OCI-LY7 (cell line): ENCODE measurements at places on chromosomes 16 and 17.

GRCh38 chr17:78946631-78947030 is 21.4 kb upstream of the TIMP2 start:
- no peak for DNase-seq

GRCh38 chr17:55624772-55625433 is 97.8 kb downstream of the TMEM100 start:
- DNase-seq: no peak

- no peak for DNase-seq
These were observed 9.1 kb downstream of the CHST6 start for GRCh38 chr16:75486014-75486675.

GRCh38 chr16:1096169-1097082 is at the start of gene C1QTNF8:
TSS of gene C1QTNF8 (minus strand) at chr16:1096244. CDS start at chr16:1094922, 1,322 bp downstream.
- DNase-seq: no peak

DNA sequence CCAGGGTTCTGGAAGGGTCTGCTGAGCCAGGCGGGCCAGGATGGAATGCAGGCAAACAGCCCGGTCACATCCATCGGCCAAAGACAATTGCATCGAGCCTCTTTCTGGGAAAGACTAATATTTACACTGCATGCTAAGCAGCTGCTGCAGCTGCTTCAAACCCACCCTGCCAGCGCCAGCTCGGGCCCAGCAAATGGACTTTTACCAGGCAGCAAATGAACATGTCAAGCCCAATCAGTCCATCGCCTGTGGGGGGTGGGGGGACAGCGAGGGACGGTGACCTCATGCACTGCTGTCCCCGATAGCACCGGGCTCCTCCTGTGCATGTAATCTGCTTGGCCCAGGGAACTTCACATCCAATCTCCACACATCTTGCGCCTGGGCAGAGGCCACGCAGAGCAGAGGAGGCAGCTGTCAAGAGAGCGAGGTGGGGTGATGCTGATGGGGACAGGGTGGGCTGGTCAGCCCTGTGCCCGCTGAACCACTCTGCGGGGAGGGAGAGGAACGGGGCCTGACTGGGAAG is 39.4 kb upstream of the CDH5 start:
- DNase-seq: no peak

DNA sequence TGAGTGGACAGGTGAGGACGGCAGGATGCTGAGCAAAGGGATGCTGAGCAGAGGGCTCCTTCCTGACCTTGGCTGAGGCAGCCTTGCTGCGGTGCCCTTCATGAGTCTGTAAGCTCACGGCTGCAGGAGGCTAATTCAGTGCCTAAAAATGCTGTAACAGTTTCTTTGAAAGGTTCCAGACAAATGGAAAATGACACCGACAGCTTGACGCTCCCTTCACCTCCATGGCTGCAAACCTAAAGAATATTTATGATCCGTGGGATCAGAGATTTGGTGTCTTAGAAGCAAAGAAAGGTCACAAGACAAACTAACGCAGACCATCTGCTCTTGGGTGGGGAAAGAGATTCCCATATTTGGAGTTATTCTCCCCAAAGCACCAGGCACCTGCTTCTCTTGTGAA is 28.0 kb downstream of the TOM1L2 start:
- no peak for DNase-seq

GRCh38 chr16:31020536-31020935 is 10.1 kb upstream of the STX1B start:
- DNase-seq: no peak

DNA sequence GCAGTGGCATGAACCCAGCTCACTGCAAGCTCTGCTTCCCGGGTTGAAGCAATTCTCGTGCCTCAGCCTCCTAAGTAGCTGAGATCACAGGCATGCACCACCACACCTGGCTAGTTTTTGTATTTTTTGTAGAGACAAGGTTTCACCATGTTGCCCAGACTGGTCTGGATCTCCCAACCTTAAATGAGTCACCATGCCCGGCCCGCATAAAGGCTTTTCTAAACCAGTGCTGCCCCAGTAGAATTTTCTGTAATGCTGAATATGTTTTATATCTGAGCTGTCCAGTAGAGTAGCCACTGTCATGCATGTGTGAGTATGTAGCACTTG is 36.9 kb upstream of the WSB1 start:
- DNase-seq: no peak

DNA sequence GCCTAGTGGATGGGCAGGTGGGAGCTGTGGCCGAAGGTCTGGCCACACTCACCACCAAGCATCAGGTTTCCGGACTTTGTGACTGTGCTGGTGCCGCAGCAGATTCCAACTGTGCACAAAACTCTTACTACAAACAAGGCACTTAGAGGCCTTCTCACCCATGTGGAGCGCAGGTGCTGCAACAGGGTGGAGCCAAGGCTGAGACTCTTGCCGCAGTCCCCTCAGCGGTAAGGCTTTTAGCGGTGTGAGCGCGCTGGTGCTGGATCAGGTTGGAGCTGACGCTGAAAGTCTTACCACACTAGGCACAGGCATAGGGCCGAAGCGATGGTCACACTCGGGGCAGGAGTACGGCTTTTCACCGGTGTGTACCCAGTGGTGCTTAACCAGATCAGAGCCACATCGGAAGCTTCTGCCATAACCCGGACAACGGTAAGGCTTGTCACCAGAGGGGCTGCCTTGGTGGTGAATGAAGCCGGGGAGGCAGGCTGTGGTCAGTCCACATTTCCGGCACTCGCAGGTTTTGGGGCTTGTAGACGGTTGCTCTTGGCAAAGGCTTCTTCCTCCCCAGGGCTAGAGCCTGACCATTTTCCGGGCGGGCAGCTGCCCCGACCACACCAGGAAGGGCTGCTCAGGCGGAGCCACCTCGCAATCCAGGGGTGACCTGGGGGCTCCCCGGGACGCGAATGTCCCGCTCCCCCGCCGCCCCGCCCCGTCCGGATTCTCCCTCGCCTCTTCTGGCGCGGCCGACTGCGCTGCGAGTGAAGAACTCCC is 1.0 kb upstream of the ARMC5 start:
- DNase-seq: peak; percentile 77

DNA sequence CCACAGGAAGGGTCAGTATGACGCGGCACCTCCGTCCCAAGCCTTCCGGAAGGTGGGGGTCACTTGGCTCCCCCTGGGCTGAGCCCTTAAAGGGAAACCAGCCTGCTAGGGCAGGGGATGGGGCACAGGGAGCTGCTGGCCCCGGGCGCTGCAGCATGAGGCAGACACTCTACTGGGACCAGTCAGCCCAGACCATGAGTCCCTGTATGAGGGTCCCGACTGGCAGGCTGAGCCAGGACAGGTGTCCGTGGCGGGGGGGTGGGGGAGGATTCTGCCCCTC is 43.4 kb upstream of the ZC3H18 start:
- DNase-seq: no peak

DNA sequence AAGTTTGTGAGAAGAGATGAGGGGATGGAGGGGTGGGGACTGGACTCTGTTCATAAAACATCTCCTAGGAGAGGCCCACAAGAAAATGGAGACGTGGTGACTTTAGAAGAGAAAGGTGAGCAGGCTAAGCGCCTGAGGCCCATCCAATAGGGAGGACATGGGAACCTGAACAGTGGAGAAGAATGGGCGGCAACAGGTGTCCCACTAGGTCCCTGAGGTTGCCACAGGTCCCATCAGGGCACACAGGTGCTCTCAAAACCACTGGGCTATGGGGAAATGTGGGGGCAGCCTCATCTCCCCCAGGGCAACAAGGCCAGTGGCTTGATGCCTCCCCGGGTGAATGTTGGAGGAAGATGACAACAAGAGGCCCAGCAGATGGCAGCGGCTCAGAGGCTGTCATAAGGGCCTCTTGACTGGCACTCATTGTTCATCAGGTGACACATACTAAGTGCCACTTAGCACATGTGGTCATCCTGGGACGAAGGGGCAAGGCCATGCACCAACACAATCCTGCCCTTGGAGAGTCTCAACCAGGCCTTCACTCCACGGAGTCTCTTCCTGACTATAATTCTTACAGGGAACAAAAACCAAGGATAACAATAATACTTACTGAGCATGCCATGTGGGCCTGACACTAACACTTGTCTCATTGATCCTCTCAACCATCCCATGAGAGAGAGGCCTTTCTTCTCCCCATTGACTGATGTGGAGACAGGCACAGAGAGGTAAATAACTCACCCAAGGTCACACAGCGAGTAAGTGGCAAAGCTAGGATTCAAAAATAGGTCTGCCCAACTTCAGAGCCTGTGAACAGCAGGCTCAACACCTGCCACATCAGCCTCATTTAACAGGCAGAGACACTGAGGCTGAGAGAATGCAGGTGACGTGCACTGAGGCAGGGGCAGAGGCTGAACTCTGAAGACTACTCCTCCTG is 38.0 kb downstream of the CUEDC1 start:
- no peak for DNase-seq
